AG08395 (cell line): ENCODE measurements at places on chromosomes 12 and 14.

DNA sequence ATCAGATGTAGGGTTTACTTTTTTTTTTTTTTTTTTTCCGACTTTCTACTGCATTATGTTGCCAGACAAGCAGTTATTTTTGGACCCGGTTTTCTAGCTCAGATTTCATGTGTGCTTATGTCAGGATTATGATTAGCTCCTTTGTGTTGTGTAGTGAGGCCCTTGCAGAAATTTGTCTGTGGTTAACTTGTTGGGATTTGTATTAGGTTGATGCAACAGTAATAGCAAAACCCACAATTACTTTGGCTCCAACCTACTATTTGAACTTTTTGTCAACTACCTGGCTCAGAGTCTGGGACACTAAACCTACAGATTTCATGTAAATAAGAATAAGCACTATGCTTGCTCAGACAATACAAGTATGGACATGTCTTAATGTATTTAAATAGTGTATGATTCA, 44.1 kb upstream of the KCNJ8 start:
- no peak for DNase-seq

GRCh38 chr12:120892265-120892664, 11.9 kb downstream of the SPPL3 start:
- DNase-seq = no peak

DNA sequence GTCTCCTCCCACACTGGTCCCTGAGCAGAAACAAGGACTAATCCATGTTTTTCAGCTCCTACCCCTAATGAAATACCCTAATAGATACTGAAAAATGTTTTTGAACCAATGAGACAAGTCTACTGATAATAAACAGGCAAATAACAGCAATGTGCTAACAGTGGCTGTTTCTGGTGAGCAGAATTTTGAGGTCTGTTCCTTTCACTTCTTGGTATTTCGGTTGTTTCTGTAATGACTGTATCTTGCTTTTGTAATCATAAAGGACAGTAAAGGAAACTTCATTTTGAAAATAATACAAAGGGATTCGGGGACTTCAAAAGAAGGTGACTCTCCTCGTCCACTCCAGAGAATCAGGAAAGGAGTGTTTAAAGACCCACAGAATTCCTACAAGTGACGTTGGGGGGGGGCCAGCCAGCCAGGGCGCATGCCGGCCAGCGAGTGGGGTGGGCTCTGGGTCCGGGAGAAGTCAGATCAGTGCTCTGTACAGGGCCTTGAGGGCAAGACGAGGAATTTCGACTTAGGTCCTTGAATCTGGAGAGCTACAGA, 1.1 kb upstream of the CD9 start:
- DNase-seq = no peak

- no peak for DNase-seq
Observed at GRCh38 chr12:5087831-5088554, 44.3 kb downstream of the KCNA5 start.

GRCh38 chr12:49060237-49061156, at the start of gene KMT2D:
Gene KMT2D, minus strand, starts transcription at chr12:49060794. Its CDS starts 5,470 bp downstream, at chr12:49055324.
- DNase-seq = peak; percentile 95
